HCT116 (cell line): ENCODE measurements at places on chromosomes 16 and 17. TPM values are rescaled to one million over a fixed set of nuclear protein-coding genes. Genes with fewer than 3 reads are reported as not detected.

The CCDC154 gene
- 1.7 TPM for total RNA-seq

DNA sequence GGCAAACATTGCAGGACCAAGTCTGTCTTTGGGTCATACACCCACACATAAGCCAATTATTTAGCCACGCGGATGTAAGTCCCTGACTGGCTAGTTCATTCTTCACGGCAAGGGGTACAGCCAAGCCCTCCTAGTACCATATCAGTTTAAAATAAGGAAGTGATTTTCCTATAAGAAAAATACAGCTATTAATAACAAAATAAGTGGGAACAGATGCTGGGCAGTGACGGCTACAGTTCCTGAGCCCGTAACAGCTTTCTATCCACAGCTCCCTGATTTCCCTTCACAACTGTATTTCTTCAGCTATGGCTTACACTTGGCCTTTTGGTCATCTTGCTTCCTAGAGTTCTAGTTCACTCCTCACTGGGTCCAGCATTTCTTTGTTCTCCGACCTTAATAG, 542.4 kb upstream of the C16orf82 start:
- DNase-seq = no peak

- no peak for DNase-seq
Measured at GRCh38 chr16:10172848-10173655, 9.2 kb downstream of the GRIN2A start.

GRCh38 chr17:55434721-55435120, 13.1 kb upstream of the MMD start:
- no peak for DNase-seq

DNA sequence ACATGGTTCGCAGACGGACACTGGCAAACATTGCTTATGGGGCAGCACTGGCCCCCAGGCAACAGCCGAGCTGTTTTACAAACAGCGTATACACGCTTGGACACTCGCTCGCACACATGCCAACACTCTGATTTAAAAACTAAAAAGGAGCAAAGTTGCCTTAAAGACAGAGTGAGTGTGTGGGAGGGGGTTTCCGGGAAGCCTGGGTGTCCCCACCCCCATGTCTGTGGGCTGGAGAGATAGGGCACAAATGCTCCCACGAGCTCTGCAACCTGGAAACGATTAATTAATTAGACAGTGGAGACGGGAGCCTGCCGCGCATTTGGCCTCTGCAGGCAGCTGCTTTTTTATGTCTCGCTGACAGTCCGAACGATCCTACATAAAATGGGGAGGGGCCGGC, 107.9 kb upstream of the ZNF469 start:
- DNase-seq = no peak

GRCh38 chr17:49963626-49964302, 5.2 kb upstream of the DLX4 start:
- DNase-seq = no peak
